ENCODE measurements at places on chromosomes 11 and 22. TPM values are rescaled to one million over a fixed set of nuclear protein-coding genes. Genes with fewer than 3 reads are reported as not detected.
A peak's percentile ranks its signal among the peaks of the same experiment; 100 is the strongest.

GRCh38 chr11:65027213-65028067 is at the start of gene SNX15:
Gene SNX15, plus strand, starts transcription at chr11:65027439. Its CDS starts 99 bp downstream, at chr11:65027538.
- no peaks in the 10 kb centered on the region for H3K36me3 ChIP-seq
- peak within 1 kb of the TSS; percentile 92 for H3K27ac ChIP-seq
- DNase-seq, result peak; percentile 94
- H3K4me1 ChIP-seq, result no peaks in the 10 kb centered on the region

DNA sequence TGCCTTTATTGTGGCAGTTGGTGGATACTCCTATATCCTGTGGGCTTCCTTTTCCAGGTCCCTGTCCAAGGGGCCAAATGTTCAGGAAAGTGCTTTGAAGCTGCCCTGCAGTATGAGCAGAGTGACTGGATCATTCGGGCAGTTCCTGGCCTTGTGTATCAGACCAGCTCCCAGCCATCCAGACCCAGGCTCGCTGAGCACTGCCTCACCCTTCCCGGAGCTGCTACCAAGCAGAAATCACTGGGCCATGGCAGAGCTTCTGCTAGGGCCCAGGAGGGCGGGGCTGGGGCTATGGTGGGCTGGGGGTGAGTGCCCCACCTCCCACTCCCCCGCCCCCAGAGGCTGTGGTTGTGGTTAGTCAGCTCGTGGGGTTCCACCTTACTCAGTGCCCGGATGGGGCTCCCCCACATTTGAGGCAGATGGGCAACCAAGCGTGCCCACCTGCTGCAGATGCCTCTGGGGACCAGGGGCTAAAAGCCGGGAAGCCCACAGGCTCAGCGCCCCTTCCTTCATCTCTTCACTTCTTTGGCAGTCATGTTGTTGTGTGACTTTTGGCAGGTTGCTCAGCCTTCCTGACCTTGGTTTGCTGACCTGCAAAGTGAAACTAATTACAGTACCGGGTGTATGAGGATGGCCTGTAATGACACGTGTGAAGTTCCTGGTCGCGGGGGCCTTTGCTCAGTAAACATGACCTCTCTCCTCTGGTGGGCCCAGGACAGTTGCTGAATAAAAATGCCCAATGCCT is 2.1 kb upstream of the LRRC32 start:
- no peaks in the 10 kb centered on the region for H3K27me3 ChIP-seq
- H3K27ac ChIP-seq, result peak overlapping the region; percentile 19
- no peaks in the 10 kb centered on the region for H3K4me1 ChIP-seq

DNA sequence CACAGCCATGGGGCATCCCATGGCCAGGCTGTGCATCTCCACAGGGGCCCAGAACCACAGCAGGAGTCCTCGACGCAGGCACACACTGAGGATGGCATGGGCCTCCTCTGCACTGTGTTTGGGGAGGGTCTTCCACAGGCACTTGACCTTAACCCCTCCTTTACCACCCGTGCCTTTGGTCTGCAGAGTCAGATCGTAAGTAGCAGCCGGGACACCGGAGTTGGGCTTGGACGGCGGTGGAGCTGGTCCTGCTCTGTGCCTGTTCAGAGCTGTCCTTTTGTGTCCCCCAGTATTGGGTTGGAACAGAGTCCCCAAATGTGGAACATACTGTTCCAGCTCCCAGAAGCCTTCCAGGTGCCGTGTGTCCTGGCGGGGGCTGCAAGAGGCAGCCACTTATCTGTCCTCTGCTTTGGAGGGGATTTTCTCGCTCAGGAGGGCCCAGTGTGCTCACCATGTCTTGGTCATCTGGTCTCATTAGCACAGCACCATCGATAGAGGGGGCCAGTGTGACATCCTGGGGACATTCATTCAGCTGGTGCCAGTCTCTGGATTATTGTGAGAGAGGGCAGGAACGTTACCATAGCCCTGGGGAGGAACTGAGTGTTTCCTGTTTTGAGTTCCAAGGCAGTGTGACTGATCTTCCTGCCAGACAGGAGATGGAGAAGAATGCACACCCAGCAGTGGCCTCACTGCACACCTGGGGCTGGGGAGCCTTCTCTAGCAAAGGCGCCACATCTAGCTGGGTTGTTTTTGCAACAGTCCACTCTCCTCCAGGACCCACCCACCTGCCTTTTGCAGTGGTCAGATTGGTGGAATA is 12.4 kb downstream of the CRELD2 start:
- no peaks in the 10 kb centered on the region for H3K36me3 ChIP-seq
- H3K4me1 ChIP-seq, result peaks cover 22% of the 10 kb centered on the region
- H3K4me3 ChIP-seq, result no peak overlapping the region
- no peak for DNase-seq
- H3K27ac ChIP-seq, result no peak overlapping the region
- H3K27me3 ChIP-seq, result no peaks in the 10 kb centered on the region

GRCh38 chr11:10973416-10973815 is 115.6 kb upstream of the ZBED5 start:
- peak overlapping the region; percentile 24 for H3K27ac ChIP-seq
- H3K4me3 ChIP-seq, result no peak overlapping the region
- H3K27me3 ChIP-seq, result no peaks in the 10 kb centered on the region
- H3K4me1 ChIP-seq, result no peaks in the 10 kb centered on the region

DNA sequence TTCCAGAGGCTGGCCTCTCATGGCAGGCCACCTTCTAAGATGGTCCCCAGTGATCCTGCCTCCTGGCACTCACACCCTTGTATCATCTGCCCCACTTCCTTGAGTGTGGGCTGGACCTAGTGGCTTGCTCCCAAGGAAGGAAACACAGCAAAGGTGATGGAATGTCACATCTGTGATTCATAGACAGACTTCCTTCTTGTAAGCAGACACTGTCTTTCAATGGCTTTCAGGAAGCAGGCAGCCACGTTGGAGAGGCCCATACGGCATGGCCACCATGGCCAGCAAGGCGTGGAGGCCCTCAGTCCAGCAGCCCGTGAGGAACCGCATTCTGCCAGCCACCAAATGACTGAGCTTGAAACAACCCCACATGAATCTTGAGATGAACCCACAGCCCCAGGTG is 11.3 kb downstream of the LMO1 start:
- no peaks in the 10 kb centered on the region for H3K36me3 ChIP-seq
- peak; percentile 2 for DNase-seq
- no peaks in the 10 kb centered on the region for H3K4me1 ChIP-seq
- H3K27ac ChIP-seq, result no peak overlapping the region
- H3K27me3 ChIP-seq, result no peaks in the 10 kb centered on the region
- no peak overlapping the region for H3K4me3 ChIP-seq

GRCh38 chr22:42184852-42185251 is 54.2 kb upstream of the CYP2D6 start:
- H3K27ac ChIP-seq, result no peak overlapping the region
- H3K4me3 ChIP-seq, result no peak overlapping the region
- H3K27me3 ChIP-seq, result no peaks in the 10 kb centered on the region
- DNase-seq, result no peak

- H3K4me1 ChIP-seq, result no peaks in the 10 kb centered on the region
- no peak overlapping the region for H3K4me3 ChIP-seq
- no peaks in the 10 kb centered on the region for H3K36me3 ChIP-seq
- no peak overlapping the region for H3K27ac ChIP-seq
These were observed 10.0 kb downstream of the MUC5B start for GRCh38 chr11:1232883-1233321.

GRCh38 chr11:15158351-15159015 is 43.8 kb downstream of the INSC start:
- no peaks in the 10 kb centered on the region for H3K4me1 ChIP-seq
- no peak overlapping the region for H3K4me3 ChIP-seq
- DNase-seq, result no peak
- no peaks in the 10 kb centered on the region for H3K27me3 ChIP-seq
- H3K27ac ChIP-seq, result no peak overlapping the region
- no peaks in the 10 kb centered on the region for H3K36me3 ChIP-seq

DNA sequence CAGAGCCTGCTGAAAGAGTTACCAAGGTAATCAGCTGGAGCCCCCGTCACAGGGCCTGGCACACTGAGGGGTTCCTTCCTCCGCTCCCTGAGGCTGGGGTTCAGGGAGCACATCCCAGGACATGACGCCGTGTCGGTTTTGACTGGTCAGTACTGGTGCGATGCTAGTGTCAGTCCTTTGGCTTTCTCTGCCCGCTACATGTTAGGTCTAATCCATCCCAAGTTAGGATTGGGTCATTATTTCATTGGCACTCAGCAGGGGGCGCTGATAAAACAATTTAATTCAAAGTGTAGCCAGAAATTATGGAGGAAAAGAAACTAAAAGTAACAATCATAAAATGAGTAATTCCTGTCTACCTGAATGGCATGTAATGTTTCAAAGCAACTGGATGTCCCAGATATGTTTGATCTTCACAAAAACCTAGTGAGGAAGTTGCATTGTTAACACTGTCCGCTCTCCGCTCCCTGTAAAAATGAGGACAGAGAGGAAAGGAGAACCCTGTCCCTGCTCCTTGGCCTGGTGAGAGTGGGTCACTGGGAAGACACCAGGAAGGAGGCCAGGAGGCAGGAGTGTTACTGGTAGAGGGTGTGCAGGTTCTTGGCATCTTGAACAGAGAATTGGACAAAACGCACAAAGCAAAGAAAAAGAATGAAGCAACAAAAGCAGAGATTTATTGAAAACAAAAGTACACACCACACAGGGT is 27.1 kb downstream of the TSKU start:
- no peaks in the 10 kb centered on the region for H3K36me3 ChIP-seq
- no peak overlapping the region for H3K4me3 ChIP-seq
- DNase-seq, result no peak
- no peak overlapping the region for H3K27ac ChIP-seq

DNA sequence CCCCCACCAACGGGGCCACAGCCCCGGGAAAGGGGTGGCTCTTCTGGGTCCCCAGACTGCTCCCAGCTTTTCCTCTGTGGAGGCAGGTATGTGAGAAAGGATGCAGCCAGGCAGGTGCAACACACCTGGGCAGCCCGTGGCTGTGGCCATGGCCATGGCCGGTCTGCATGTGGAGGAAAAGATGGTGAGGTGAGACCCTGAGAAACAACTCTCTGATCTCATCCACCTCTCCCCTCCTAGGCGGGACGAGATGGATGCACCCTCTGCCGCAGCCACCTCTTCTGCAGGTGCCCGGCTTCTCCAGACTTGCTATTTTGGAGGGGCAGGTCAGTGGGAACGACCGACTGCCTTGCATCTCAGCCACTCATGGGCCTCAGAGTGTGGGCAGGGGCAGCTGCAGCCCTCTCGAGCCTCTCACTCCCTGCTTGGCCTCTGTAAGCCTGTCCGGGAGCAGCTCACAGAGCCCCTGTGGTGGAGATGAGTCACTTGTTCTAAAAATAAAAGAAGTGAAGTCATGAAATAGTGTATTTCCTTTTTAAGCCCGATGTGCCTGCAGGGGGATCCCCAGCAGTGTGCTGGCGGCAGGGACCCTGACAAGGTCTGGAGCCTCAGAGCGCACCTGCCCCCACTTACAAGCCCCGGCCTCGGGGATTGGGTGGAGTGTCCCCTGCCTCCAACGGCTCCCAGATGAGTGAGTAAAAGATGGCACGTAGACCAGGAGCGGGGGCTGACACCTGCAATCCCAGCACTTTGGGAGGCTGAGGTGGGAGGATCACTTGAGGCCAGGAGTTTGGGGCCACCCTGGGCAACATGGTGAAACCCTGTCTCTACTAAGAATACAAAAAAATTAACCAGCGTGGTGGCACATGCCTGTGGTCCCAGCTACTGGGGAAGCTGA is 10.7 kb downstream of the SMIM38 start:
- peak overlapping the region; percentile 46 for H3K27ac ChIP-seq
- peak; percentile 64 for DNase-seq
- no peak overlapping the region for H3K4me3 ChIP-seq
- no peaks in the 10 kb centered on the region for H3K36me3 ChIP-seq

DNA sequence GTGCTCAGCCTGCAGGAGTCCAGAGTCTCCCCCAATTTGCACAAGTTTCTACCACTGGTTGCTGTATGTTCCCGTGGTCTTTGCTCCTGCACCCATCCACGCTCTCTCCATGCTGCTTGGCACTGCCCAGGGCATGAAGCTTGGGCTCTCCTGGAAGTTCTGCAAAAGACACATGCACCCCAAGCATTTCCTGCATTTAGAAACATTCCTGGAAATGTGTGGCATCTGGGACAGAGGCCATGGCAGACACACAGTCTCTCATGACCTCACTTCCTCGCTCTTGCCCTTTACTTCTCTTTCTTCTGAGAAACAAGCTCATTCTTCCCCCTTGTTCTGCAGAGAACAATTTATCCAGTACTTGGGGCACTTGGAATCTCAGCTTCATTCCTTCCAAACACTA is 489.5 kb downstream of the BUD13 start:
- no peaks in the 10 kb centered on the region for H3K36me3 ChIP-seq
- no peak for DNase-seq
- no peaks in the 10 kb centered on the region for H3K27me3 ChIP-seq
- no peak overlapping the region for H3K27ac ChIP-seq
- no peaks in the 10 kb centered on the region for H3K4me1 ChIP-seq

DNA sequence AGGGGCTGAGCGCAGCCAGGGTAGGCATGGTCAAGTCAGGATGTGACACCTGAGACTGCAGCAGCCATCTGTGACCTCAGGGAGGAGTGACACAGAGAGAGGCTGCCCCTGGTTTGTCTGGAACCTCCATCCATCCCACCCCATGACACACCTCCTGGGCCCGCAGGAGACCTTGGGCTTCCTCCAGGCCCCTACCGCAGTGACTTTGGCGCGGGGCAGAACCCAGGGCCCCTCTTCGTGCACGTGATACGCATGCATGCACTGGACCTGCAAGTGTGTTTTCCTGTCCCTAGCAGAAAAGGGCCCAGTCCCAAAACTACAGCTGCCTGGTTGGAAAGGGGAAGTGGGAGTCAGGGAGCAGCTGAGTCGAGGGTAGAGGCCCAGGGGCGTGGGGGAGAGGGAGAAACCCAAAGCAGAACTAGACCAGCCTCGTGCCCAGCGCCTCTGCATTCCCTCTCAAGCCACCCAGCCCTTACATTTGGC is 7.9 kb upstream of the CYTH4 start:
- no peak overlapping the region for H3K27ac ChIP-seq
- H3K4me3 ChIP-seq, result no peak overlapping the region
- H3K36me3 ChIP-seq, result no peaks in the 10 kb centered on the region
- H3K27me3 ChIP-seq, result no peaks in the 10 kb centered on the region
- no peak for DNase-seq
- no peaks in the 10 kb centered on the region for H3K4me1 ChIP-seq

DNA sequence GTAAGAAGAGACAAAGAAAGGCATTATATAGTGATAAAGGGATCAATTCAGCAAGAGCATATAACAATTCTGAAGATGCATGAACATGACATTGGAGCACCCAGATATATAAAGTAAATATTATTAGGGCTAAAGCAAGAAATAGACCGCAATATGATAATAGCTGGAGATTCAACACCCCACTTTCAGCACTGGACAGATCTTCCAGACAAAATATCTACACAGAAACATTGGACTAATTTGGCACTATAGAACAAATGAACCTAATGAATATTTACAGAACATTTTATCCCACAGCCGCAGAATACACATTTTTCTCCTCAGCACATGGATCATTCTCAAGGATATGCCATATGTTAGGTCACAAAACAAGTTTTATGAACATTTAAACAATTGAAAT is 633.1 kb downstream of the JRKL start:
- no peak overlapping the region for H3K27ac ChIP-seq
- no peak for DNase-seq
- H3K4me3 ChIP-seq, result no peak overlapping the region
- H3K36me3 ChIP-seq, result no peaks in the 10 kb centered on the region
- no peaks in the 10 kb centered on the region for H3K27me3 ChIP-seq

MYOD1 gene
- total RNA-seq, result not detected

PNPLA3 gene
- total RNA-seq, result not detected

HORMAD2 gene
- not detected for total RNA-seq

KCNA4 gene
- 0.88 TPM for total RNA-seq

CALCB gene
- 0.21 TPM for total RNA-seq

SUSD2 gene
- total RNA-seq, result 3.3 TPM
